IPS DF 6.9 (cell line): ENCODE measurements at places on chromosomes 6 and 20.
A peak's percentile ranks its signal among the peaks of the same experiment; 100 is the strongest.

DNA sequence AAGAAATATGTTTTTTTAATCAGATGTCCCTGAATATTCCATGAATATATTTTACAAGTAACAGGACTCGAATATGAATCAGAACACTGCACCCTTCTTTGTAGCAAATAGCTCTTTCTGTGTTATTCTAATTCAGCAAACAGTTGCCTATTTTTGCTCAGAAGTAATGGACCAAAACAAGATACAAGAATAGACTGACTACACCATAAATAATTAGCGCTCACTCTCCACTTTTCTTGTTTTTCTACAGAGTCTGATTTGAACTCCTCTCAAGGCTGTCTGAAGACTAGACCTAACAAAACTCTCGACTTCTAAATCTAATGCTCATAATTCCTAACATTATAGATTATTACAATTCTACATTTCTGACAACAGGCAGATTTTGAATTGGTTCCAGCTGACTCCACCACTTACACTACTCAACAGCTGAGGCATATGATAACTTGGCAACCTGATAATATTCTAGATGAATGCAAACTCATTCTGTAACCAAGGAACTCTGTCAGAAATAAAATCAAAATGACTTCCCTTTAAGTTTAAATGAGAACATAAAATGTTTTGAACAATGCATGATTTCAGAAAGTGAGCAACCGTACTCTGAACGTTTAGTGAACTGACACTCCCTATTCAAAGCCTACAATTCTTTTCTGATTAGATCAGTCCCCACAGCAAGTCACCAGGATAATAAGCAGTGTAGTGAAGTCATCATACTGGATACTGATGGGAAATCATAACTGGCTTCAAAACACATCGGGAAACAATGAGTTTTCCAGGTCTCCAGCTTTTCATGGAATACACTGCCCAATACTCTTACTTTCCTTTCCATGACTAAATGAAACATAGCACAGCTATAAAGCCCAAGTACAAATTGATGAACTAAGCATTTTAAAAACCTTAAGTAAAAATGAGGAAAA lies 114.2 kb upstream of the BEND6 start:
- no peaks in the 10 kb centered on the region for H3K27me3 ChIP-seq
- peaks cover 2% of the 10 kb centered on the region; the same call in 1 of the 2 replicates for H3K4me1 ChIP-seq
- no peak for DNase-seq

DNA sequence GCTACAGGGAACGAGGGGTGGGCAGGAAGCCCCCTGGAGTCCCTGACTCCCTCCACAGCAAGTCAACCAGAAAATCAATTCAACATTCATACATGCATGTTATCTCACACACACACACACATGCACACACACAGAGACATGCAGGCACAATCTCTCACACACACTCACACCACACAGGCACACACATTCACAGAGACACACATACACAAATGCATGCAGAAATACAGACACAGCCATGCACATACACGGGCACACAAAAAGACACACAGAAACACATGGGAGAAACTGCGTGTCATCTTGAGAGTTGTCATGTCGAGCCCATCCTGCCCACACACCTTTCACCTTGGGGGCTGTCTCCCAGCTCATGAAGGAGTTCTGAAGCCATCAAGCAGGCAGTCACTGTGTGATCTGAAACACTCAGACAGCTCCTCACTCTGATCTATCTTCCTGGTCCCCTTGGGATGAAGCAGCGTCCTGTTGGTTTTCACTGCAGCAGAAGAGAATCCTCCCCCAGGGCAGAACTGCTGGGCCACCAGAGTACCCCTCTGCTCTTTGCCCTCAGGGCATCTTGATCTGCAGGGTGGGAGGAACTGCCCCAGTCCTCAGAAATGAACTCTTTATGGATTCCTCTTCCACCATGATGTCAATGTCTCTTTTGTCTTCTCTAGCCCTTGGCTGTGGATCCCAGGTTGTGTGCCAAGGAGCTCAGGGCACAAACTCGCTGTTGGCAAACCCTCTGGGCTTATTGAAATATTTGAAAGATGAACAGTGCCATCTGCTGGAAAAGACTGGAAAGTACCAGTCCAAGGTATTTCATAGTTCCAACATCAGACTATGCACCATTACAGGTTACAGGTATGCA lies 8.8 kb downstream of the RAET1L start:
- H3K27me3 ChIP-seq = peaks cover 33% of the 10 kb centered on the region
- H3K4me3 ChIP-seq = no peak overlapping the region
- H3K27ac ChIP-seq = no peak overlapping the region

DNA sequence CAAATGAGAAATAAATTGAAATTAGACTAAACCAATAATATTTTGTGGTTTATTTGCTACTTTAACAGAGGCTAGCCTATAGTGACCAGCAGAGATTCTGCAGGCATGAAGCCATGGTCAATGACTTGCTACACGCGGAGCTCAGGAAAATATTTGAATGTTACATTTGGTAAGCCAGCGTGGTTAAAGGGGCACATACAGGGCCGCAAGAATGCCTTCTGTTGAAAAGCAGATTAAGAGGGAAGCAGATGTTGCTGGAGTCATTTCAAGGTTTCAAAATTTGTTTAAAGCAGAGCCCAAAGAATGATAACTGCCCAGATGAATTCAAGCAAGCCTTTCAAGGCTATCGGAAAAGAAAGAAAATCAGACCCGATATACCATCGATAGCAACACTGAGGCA lies 294.3 kb upstream of the MAN1A1 start:
- no peak overlapping the region for H3K4me3 ChIP-seq
- no peak for DNase-seq

DNA sequence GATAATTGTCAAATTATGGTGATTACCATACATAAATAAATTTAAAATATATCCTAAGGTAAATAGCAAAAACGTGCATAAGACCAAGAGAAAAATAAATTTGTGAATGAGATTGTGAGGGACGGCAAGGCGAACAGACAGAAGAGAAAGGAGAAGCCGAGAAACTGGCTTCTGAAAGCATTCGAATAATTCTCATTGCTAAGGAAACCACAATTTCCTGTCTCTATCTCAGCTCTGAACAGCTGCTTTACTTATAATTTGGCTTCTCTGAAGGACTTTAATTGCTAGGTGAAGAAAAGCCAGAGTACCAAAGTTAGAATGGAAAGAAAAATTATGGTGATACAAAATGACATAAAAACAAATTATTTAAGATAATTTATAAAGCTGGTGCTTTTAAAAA lies 79.0 kb upstream of the RGS17 start:
- H3K4me3 ChIP-seq = no peak overlapping the region
- H3K4me1 ChIP-seq = no peaks in the 10 kb centered on the region
- H3K27me3 ChIP-seq = no peaks in the 10 kb centered on the region
- DNase-seq = no peak
- H3K36me3 ChIP-seq = no peaks in the 10 kb centered on the region

DNA sequence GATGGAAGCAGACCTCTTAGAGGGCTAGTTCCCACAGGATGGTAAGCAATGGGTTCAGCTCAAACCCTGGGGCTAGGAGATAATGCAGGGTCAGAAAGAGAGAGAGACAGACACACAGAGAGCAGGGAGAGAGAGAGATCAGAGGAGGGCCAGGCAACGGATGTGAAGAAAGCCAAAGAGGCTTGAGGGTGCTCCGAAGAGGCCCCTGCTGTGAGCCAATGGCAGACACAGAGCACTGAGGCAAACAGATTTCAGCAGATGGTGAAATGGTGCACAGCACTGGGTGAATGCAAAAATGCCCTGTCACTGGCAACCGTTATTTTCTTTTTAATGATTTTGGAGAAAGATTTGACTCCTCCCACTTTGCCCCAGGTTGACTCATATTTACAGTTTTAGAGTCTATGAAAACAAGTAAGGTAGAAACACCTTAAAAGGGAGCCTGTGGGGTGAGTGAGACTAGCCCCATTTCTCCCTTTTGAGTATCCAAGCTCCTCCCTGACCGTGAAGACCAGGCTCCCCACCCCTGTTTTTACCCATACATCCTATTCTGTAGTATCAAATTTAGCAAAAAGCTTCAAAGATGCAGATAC lies 840 bp downstream of the DEFB132 start:
- peaks cover 21% of the 10 kb centered on the region; the same call in 1 of the 2 replicates for H3K27me3 ChIP-seq
- no peak overlapping the region for H3K27ac ChIP-seq
- no peak for DNase-seq
- no peaks in the 10 kb centered on the region for H3K36me3 ChIP-seq
- H3K4me3 ChIP-seq = no peak overlapping the region

DNA sequence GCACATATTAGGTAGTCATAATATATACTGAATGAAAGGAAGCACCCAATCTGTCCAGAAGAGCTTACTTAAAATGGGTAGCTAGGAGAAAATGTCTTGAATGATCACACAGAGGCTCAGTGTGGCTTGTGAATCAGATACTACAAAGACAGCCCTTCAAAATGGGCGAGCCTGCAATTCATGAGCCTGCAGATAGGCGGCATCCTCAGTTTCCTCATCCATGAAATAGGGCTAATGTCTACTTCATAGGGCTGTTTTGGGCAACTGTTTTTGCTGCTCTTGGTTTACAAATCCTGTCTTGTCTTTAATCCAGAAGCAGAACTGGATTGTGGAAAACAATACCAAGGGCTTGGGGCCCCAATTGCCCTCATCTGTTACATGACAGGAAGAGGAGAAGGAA lies 129.3 kb upstream of the KCNK16 start:
- peak; percentile 27 for DNase-seq
- no peaks in the 10 kb centered on the region for H3K4me1 ChIP-seq
- no peaks in the 10 kb centered on the region for H3K36me3 ChIP-seq
- H3K27ac ChIP-seq = no peak overlapping the region
- no peak overlapping the region for H3K4me3 ChIP-seq
- H3K27me3 ChIP-seq = no peaks in the 10 kb centered on the region

GRCh38 chr20:44646641-44647274 lies 4.7 kb downstream of the ADA start:
- no peak overlapping the region for H3K4me3 ChIP-seq
- no peaks in the 10 kb centered on the region for H3K27me3 ChIP-seq
- no peak overlapping the region for H3K27ac ChIP-seq
- no peak for DNase-seq
- H3K4me1 ChIP-seq = peaks cover 22% of the 10 kb centered on the region

GRCh38 chr6:11820821-11821220 lies 42.2 kb upstream of the ADTRP start:
- H3K27me3 ChIP-seq = no peaks in the 10 kb centered on the region
- H3K27ac ChIP-seq = no peak overlapping the region
- DNase-seq = no peak
- no peaks in the 10 kb centered on the region for H3K4me1 ChIP-seq

- H3K36me3 ChIP-seq = no peaks in the 10 kb centered on the region
- no peaks in the 10 kb centered on the region for H3K27me3 ChIP-seq
- H3K27ac ChIP-seq = no peak overlapping the region
- H3K4me3 ChIP-seq = no peak overlapping the region
- no peak for DNase-seq
Measured at GRCh38 chr6:103236923-103237322, 1622.8 kb downstream of the HACE1 start.

- no peaks in the 10 kb centered on the region for H3K27me3 ChIP-seq
- H3K4me3 ChIP-seq = no peak overlapping the region
- H3K4me1 ChIP-seq = 0 out of 2 replicates have a peak, but pooled peaks cover 1% of the 10 kb centered on the region
- H3K27ac ChIP-seq = no peak overlapping the region
- no peaks in the 10 kb centered on the region for H3K36me3 ChIP-seq
Measured at GRCh38 chr6:11798096-11798495, 19.5 kb upstream of the ADTRP start.

- H3K27me3 ChIP-seq = no peaks in the 10 kb centered on the region
- H3K36me3 ChIP-seq = peaks cover 48% of the 10 kb centered on the region
- H3K27ac ChIP-seq = no peak overlapping the region
- no peak overlapping the region for H3K4me3 ChIP-seq
Measured at GRCh38 chr6:43674291-43674690, 13.3 kb downstream of the MRPS18A start.

GRCh38 chr6:34819571-34820480 lies 27.9 kb downstream of the BLTP3A start:
- no peak for DNase-seq
- H3K27me3 ChIP-seq = no peaks in the 10 kb centered on the region
- H3K4me3 ChIP-seq = no peak overlapping the region
- H3K27ac ChIP-seq = no peak overlapping the region

DNA sequence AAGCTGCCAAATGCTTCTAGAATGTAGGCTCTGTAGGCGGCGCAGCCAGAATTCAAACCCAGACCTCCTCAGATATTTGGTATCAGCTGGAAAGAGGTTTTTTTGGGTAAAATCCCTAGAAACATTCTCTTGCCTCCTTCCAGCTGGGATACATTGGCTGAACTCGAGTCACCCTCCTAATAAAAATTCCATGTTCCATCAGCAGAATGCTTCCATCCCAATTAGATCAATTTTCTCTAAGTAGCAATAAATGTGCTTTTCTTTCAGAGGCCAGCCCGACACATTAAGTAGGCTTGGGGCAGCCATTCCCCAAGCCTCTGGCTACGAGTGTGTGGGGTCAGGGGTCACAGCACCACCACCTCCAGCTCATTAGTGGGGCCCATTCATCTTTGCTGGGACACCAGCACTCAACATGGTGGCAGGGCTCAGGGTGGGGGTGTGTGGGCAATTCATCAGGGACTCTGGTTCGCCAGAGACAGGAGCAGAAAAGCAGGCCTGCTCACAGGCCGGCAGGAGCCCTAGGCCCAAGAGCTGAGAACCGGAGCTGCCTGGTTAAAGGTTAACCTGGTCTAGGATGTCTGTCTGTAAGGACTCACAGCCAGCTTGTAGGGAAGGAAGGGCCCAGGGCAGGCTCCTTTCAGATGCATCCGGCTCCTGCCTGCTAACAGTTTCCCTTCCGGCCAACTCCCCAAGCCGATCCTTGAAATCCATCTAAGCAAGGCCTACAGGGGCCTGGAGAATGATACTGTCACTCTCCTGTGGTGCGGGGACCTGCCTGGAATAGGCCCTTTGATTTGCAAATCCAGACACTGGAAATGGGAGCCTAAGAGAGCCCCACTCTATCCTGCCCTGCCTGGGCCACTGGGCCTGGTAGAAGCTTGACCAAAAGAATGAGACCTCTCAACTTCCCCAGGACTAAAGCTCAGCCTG lies 159.1 kb upstream of the TOP1 start:
- H3K4me3 ChIP-seq = no peak overlapping the region
- no peaks in the 10 kb centered on the region for H3K27me3 ChIP-seq
- no peak for DNase-seq
- no peak overlapping the region for H3K27ac ChIP-seq
- no peaks in the 10 kb centered on the region; the same call in 1 of the 2 replicates for H3K4me1 ChIP-seq

DNA sequence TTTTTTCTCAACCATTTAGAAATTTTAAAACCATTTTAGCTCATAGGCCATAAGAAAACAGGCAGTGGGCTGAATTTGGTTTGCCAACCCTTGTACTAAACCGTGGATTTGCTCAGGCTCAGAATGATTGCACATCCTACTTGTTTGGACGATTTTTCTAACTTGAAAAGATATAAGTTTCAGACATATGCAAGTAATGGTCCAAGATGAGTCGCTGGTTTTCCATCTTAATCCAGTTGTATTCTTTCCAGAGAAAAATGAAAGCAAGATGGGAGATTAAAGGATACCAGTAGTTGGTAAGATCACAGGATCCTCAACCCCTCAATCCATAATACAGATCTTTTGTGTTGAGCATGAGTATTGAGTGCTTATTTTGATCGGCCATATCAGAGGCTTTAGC lies 250.9 kb downstream of the TINAG start:
- no peak for DNase-seq
- no peaks in the 10 kb centered on the region for H3K4me1 ChIP-seq
- no peak overlapping the region for H3K27ac ChIP-seq
- H3K4me3 ChIP-seq = no peak overlapping the region
- no peaks in the 10 kb centered on the region for H3K36me3 ChIP-seq
